ENCODE measurements at places on chromosomes 1 and 21. TPM values are rescaled to one million over a fixed set of nuclear protein-coding genes. Genes with fewer than 3 reads are reported as not detected.

DNA sequence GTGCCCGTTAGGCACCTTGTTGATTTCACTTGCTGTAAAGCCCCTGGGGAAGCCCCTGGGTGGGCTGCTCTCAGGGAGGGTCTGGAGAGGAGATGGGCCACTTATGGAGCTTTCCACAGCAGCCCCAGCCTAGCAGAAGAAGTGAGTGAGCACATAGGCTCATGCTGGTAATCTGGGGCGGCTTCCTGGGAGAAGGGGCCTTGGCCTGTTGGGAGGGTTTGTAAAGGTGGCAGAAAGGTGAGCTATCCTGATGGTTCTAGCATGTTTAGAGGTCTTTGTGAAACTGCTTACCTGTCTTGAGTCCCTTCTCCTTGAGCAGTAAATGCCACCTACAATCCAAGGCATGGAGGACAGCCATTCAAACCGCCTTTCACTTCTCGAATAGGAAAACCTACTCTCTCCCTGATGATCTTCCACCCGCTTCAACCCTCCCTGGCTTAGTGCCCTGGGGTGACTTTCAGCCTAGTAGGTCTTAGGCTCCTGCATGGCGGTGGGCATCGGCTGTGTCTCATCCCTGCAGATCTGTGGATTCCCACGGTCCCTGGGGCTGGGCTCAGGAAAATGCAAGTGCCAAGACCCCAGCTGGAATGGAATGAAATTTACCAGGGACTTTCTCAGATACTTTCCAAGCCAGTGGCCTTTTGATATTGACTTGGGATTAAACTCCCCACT lies 87.6 kb upstream of the SELENON start:
- no peak for DNase-seq

GRCh38 chr1:209335178-209335577 lies 248.3 kb upstream of the CAMK1G start:
- peak; percentile 48 for DNase-seq

DNA sequence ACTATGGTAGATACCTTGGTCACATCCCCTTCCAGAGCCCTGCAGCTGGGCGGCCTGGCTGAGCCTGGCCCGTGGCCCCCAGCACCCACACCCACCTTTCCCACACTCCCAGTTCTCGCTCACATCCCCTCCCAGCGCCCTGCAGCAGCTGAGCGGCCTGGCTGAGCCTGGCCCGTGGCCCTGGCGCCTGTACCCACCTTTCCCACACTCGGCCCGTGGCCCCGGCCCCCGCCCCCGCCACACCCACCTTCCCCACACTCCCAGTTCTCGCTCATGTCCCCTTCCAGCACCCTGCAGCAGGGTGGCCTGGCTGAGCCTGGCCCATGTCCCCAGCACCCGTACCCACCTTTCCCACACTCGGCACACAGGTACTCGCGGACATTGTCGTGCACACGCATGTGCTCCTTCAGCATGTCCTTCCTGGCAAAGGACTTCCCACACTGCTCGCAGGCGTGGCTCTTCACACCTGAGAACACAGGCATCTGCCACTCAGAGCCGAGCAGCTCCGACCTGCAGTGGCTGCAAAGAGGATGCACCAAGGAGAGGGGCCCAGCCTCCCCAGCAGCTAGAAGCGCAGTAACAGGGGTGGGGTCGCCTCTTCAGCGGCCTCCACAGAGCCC lies 52.5 kb upstream of the RIPK4 start:
- DNase-seq = no peak

DNA sequence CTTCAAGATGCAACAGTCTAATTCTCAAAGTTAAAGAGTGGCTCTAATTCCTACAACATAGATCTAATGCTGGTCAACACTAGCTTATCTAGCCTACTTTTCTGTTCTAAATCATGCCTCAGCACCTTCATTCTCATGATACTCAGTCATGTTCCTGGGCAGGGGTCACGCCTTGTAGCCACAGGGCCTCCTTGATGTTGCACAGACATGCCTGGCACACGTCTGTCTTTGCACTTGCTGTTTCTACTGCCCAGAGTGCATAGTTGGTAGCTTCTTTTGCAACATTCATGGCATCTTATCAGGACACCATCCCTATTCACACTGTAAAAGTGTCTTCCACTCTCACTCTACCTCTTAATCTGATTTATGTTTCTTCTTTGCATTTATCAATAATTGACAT lies 76.6 kb downstream of the TBX15 start:
- DNase-seq = no peak

- peak; percentile 90 for DNase-seq
Measured at GRCh38 chr1:9892563-9893528, 17.2 kb downstream of the CTNNBIP1 start.

Gene APP
- 162 TPM for total RNA-seq

Data from Daoy (cell line).